ENCODE measurements at places on chromosomes 3 and 15.

DNA sequence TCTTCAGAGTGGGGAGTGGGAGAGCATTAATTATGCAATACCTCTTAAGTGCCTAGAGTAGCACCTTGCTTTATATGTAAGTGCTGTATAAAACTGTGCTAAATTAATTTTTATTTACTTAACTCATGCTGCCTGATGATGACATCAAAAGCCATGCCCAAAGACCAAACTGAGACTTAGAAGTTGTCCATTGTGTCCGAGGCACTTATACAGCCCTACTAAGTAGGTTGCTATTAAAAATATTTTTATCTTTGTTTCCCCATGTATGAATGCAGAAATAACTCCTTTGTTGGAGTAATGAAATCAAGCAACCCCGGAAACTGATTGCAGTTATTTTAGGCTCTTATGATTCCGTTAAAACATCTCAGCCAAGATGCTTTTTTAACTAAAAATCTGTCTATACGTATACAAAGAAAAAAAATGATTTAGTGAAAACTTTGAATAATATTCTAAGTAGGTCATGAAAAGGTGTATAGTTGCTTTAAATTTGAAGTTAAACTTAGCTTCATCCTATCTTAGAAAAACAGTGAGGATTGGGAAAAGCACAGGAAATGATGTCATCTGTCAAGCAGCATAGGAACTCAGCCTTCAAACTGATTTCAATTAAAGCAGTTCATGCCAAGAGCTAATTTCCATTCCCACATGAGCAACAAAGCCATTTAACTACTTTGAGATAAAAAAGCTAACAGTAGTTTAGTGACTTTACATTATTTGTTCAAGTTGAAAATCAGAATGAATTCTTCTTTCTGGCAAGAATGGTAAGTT is 43.0 kb downstream of the FBN1 start:
- DNase-seq, result no peak

- DNase-seq, result no peak
These were observed 166.9 kb downstream of the DCLK3 start for GRCh38 chr3:36597422-36597821.

DNA sequence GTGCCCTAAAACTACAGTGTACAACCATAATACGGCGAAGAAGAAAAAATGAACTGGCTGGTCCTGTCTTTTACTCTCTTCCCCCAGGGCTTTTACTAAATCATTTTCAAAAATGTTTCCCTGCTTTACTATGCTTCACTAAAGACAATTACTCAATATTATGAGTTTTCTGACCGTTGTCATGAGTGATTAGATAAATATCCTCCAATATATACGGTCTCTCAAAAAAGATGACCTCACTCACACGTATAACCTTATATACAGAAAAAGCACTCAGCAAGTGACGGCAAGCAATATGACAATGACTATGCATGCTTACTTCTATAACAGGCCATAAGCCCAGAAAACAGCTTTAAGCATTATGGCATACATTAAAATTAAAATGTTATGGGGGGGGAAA is 60.5 kb downstream of the TBL1XR1 start:
- DNase-seq, result no peak

DNA sequence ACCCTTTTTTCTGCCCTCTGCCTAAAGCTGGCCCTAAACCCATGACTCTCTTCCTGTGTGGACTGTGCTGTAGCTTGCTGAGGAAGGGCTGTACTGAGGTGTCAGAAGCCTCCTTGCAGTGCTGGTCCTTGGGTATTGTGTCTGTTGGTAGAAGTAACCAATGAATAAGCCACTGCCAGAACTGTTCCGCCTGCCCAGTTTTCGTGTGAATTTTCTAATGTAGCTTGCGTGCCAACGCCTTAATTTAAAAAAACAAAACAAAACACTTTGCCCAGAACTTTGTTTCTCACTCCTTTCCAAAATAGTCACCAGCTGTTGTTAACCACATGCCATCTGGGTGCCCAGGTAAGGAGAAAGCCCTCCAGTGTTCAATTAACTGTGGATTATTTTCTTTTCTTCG is 101.9 kb downstream of the KLHL25 start:
- no peak for DNase-seq

DNA sequence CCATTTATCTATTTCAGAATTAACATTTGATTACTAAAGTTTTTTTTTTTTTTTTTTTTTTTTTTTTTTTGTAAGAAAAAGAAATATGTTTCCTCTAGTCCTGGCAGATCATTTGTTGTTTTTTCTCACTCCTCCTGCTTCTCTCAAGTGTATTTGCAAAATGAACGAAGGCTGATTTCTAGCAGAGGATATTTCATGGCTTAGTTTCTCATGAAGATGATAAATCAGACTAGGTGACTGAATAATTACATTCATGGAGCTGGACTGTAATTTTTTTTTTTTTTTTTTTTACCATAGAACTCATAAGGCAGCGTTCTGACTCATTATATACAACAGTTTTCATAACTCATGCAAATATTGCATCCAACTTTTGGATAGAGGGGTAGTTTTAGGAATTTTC is 332.5 kb upstream of the SEMA6D start:
- no peak for DNase-seq

DNA sequence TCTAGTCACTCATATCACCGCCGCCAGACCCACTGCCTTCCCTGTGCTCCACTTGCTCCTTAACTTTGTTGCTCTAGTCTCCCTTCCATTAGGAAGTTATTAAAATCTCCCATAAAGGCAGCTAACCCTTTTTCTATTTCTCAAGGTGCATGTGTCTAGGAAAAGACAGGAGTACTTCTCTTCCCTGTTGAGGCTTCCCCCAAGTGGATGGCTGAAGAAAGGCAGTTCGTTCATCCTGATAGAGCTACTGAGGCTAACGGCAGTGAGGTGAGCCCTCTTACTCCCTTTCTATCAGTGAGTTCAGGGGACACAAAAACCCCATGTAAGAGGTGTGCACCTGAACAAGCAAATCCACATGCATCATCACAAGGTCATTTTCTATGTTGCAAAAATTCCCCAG is 397.8 kb downstream of the IGSF11 start:
- no peak for DNase-seq

DNA sequence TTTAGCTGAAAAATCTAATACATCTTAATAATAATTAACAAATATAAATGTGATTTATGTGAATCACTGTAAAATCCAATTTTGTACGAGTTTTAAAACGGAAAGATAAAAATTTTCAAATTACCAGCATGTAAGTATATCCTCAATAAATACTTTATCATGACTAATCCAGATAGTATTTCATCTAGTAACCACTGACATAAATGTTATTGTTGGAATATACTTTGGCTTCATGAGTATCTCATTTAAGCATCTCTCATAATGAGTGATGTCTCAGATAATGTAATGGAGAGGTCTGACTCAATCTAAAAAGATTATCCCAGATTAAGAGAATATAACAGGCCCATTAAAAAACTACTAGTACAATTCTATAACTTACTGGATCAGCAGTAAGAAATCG is 216.3 kb downstream of the STAG1 start:
- DNase-seq, result no peak

- no peak for DNase-seq
These were observed 169.0 kb downstream of the PGPEP1L start for GRCh38 chr15:98838387-98839259.

DNA sequence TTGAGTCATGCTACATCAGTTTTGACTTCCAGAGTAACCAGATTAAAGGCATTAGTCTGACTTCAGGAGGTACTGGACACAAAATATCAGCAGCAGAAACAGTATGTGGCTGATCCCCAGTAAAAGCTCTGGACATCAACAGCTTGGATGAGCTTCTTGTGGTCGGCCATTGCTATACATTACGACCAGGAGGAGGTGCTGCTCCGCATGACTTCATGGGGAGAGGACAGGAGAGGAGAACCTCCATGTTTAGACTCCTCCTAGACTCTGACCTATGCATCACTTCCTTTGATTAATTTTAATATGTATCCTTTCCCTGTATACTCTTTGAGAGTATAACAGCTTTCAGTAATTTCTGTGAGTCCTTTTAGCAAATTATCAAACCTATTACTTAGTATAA is 285.6 kb upstream of the ARHGEF26 start:
- no peak for DNase-seq

- no peak for DNase-seq
These were observed 32.7 kb downstream of the RARB start for GRCh38 chr3:25460751-25461150.

DNA sequence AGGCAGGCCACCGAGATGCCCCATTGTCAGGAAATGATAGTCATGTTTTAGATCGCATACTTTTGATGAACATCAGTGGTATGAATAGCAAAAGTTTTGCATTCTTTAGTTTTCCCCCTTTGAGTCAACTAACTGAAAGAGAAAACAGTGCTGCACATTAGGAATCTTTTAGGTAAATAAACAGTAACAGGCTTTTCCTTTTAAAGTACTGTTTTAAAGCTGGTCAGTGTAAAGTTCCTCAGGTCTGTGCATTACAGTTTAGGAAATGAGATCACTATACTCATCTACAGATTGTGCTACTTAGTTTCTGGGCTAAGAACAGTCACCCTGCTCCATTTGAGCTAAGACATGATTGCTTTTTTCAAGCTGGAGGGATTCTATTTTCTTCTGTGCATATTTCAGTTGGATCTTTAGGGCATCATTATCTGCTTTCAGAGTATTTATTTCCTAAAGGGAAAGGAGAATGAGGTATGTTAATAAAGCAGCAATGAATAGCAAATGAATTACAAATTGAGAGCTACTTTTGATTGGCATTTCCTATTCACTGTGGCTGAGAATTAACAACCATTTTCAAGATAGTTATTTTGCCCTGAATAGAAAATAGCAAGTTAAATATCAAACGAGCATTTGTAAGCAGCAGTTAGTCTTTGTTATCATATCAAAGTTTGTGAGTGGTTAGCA is 36.5 kb downstream of the FAM98B start:
- DNase-seq, result no peak

DNA sequence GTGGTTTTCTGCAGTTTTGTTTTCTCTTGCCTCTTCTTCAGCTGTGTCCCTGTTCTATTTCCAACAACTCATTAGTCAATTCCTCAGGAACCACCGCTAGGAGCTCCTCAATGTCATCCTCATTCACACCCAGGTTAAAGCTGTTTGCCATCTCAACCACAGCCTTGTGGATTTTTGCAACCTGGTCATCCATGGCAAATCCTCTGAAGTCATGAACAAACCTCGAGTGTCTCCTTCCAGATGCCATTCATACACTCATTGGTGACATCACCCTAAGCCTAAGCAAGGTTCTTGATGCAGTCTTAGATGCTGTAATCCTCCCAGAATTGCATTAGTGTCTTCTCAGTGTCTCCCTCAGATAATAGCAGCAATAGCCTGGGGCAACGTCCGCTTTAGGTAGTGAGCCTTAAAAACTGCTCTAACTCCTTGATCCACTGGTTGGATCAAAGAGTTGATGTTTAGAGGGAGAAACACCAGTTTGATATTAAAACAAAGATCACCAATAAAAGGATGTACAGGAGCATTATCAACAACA is 31.5 kb upstream of the ZNF502 start:
- DNase-seq, result no peak

- DNase-seq, result no peak
These were observed 677.8 kb downstream of the NTRK3 start for GRCh38 chr15:87578776-87579175.

DNA sequence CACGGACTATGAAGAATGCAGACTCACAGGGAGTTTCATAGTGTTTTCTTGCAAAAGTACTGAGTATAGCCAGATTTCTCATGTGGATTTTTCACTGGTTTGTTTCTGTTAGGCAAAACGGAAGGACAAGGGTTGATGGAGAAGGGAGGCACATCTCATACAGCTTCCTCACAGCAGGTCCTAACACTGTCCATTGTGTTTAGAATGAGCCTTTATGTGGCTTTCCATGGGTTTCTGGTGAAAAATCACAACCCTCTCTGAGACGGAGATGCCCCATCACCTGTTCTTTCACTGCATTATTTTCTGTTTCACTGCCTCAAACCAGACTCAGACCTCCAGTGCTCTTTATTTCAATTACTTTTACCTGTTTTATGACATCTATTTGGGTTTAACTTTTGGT is 25.0 kb upstream of the LIPC start:
- no peak for DNase-seq

DNA sequence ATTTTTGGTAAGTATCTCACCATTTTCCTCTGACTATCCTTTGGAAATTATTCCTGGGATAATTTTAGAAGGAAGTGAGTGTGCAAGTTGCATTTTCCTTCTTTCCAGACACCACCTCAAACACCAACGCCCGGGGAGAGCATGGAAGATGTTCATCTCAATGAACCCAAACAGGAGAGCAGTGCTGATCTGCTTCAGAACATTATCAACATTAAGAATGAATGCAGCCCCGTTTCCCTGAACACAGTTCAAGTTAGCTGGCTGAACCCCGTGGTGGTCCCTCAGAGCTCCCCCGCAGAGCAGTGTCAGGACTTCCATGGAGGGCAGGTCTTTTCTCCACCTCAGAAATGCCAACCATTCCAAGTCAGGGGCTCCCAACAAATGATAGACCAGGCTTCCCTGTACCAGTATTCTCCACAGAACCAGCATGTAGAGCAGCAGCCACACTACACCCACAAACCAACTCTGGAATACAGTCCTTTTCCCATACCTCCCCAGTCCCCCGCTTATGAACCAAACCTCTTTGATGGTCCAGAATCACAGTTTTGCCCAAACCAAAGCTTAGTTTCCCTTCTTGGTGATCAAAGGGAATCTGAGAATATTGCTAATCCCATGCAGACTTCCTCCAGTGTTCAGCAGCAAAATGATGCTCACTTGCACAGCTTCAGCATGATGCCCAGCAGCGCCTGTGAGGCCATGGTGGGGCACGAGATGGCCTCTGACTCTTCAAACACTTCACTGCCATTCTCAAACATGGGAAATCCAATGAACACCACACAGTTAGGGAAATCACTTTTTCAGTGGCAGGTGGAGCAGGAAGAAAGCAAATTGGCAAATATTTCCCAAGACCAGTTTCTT is 3.9 kb downstream of the NFKBIZ start:
- no peak for DNase-seq

- no peak for DNase-seq
These were observed 37.1 kb upstream of the RPL35A start for GRCh38 chr3:197912741-197913476.

DNA sequence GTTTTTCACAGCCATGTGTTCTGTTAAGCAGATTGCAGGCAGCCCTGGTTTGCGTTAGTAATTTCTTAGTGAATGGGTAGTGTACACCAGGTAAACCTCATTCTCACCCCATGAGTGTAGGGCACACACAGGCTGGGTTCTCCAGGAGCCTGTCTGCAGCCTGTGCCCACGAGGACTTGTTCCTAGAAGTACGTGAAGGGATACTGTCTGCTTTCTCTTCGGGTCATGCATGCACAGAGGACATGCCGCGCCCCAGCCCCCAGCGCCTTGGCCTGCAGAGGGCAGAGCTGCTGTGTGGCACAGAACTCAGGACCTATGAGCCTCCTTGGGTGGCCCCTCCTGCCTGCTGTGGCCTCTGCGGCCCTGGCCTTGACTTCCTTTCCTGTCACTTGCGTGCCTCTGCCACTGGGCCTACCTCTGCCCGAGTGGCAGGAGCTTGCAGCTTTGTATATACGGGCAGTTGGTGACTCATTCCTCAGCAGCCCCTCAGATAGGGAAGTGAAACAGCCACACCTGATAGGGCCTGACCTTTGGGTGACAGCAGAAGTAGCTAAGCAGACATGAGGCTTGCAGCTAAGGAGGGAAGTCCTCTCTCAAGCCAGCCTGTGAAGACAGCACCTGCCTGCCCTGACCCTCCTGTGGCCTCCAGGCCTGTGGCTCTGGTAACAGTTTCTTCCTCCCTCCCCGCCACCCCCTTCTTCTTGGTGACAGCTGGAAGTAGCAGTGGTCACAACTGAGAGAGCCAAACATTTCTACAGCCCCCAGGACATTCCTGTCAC is 19.5 kb downstream of the PPCDC start:
- no peak for DNase-seq

Measured in activated T-helper 1 cell treated with anti-CD3 and anti-CD28 coated beads, Interleukin-2, amount 50 U/mL, for 16 hours (primary cell).